CD4-positive, alpha-beta T cell (primary cell): ENCODE measurements at places on chromosomes 11 and 22. TPM values are rescaled to one million over a fixed set of nuclear protein-coding genes. Genes with fewer than 3 reads are reported as not detected.

The OR8G5 gene
- total RNA-seq = not detected

The ARFGAP3 gene
- 21.4 TPM for total RNA-seq

The TUBA8 gene
- total RNA-seq = 0.47 TPM

The EP300 gene
- 126 TPM for total RNA-seq

The PCNX3 gene
- 37.3 TPM for total RNA-seq

The MYO18B gene
- 0.22 TPM for total RNA-seq

DNA sequence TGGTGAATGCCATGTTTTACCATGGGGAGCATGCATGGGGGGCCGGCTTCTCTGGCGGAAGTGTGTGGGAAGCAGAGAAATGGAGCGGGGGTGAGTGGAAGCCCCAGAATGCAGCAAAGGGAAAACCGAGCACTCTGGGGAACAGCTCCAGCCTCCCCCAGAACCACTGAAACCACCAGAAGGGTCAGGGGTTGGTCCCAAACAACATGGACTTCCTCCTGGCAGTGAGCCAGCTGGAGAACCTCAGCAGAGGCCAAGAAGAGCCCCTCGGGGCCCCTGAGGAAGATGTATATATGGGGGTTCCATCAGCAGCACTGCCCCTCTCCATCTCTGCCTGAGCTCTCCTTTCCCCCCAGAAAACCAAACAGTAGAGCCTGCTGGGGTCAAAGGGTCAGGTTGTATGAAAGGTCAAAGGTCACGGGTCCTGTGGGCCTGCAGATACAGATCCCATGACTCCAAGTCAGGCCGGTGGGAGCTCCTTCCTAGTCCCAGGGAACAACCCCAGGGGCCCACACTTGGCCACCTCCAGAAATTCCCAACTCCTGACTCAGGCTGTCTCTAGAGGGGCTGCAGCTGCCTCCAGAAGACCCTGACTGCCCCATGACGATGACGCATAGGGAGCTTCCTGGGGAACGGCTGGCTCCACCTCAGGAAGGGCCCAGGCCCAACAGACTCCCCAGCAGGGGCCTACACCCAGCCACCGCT is 48.5 kb upstream of the TIMP3 start:
- no peak for DNase-seq

DNA sequence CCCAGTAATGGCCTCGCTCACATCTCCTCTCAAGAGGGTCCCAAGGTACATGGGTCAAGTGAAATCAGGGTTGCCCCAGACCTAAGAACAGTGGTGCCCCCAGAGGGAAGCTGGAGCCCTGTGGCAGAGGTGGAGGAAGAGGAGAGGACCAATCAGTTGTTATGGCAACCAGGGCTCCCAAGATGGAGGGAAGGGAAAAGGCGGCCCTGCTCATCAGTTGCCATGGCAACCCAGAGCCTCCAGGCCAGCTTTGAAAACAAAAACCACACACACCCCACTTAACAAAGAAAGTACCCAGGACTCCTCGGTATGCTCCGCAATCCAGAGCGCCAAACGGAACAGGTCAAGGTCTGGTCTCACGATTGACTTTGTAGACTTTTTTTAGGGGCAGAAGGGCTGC is 53.5 kb upstream of the SLC35C1 start:
- no peak for DNase-seq

- no peak for DNase-seq
Observed at GRCh38 chr22:19517171-19517500, 7.1 kb downstream of the CLDN5 start.

DNA sequence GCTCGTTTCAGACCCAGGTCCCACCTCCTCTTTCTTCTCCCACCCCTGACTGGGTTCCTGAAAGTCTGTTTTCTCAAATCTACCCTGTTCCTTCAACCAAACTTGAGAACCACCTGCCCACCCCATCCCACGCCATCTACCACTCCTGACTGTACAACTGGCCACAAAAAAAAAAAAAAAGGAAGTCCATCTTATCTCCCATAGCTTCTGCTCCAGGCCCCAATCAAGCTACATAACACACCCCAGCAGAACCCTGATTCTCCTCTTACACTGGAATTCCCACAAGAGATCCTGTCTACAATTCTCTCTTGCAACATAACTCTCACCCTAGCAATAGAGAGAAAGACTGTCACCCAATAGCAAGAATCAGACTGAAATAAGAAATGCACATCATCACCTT is 39.2 kb upstream of the CHST1 start:
- no peak for DNase-seq

GRCh38 chr22:31881200-31881599 is 63.1 kb upstream of the YWHAH start:
- DNase-seq = no peak

DNA sequence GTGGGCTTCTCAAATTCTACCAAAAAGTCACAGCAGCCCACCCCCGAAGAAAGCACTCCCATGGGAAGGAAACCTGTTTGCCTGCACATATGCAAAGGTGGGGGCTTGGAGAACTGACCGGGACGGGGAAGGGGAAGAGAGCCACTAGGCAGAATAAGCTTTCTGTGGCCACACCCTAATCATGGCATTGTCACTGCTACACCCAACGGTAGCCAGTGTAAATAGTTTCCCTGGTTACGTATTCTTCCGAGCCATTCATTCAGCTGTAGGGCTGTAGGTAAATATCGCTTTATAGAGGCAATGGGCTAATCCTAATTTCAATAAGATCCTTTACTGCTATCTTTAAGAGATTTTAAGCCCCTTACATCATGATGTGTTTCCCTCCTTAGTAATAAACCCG is 61.7 kb downstream of the PRDM11 start:
- no peak for DNase-seq

GRCh38 chr11:126416542-126417090 is 61.1 kb downstream of the ST3GAL4 start:
- peak; percentile 59 for DNase-seq

GRCh38 chr11:129610125-129610524 is 205.5 kb upstream of the TMEM45B start:
- DNase-seq = no peak

GRCh38 chr11:75566763-75567279 is 4.8 kb downstream of the SERPINH1 start:
- no peak for DNase-seq

GRCh38 chr22:31475800-31476199 is 13.8 kb downstream of the EIF4ENIF1 start:
- no peak for DNase-seq

DNA sequence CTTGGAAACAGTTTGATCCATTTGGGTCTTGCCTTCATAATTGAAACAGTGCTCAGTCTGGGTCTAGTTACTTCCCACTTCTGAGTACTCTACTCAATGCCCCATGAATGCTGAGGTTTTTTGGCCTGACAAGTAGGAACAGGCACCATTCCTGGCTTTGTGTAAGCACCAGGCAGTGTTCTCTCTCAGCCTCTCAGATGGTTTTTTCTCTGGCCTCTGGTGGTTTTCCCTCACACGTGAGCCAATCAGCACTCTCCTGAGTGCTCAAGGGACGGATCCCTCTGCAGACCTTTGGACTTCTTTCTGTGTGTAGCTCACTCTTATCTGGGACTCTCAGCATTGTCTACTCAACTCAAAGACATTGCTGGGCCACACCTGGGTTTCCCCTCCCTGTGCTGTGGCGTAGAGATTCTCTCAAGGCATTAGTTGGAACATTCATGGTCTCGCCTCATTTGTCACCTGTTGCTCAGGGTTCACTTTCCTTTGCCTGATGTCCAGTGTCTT is 21.3 kb downstream of the SIK2 start:
- no peak for DNase-seq

- DNase-seq = no peak
Observed at GRCh38 chr11:81112718-81113117, 1620.9 kb downstream of the FAM181B start.
